A549 treated with AZD2906 at 1 μM for 4 hours (cell line): ENCODE measurements at places on chromosomes 4 and X. TPM values are rescaled to one million over a fixed set of nuclear protein-coding genes. Genes with fewer than 3 reads are reported as not detected.

ZFX gene
- 6.5 to 11.0 TPM (median 7.3 TPM) in 5 replicates for total RNA-seq

NHS gene
- total RNA-seq, result 1.8 to 2.6 TPM (median 2.1 TPM) in 5 replicates

CACNA1F gene
- total RNA-seq, result not detected in 5 replicates

TMPRSS11F gene
- total RNA-seq, result not detected in 5 replicates

CXCL9 gene
- total RNA-seq, result not detected in 5 replicates

ETDB gene
- not detected in 5 replicates for total RNA-seq

GABRG1 gene
- not detected in 5 replicates for total RNA-seq

DUX4 gene
- total RNA-seq, result not detected in 5 replicates

CXCL5 gene
- total RNA-seq, result 26.7 to 32.8 TPM (median 31.0 TPM) in 5 replicates

GAGE2A gene
- total RNA-seq, result not detected in 5 replicates

KIF4A gene
- 24.0 to 28.4 TPM (median 26.4 TPM) in 5 replicates for total RNA-seq

KLKB1 gene
- not detected in 5 replicates for total RNA-seq

CT47A1 gene
- not detected in 5 replicates for total RNA-seq

POU3F4 gene
- total RNA-seq, result not detected in 5 replicates

FAM9C gene
- total RNA-seq, result 0.01 to 0.05 TPM in 2 of 5 replicates, not detected in the others

REPS2 gene
- total RNA-seq, result 0.73 to 1.8 TPM (median 1.3 TPM) in 5 replicates

PNMA6A gene
- 4.0 to 5.4 TPM (median 5.0 TPM) in 5 replicates for total RNA-seq

RPGR gene
- 13.8 to 17.9 TPM (median 14.7 TPM) in 5 replicates for total RNA-seq

GDI1 gene
- total RNA-seq, result 94.0 to 113 TPM (median 102 TPM) in 5 replicates

PDE6B gene
- not detected in 5 replicates for total RNA-seq

NALF2 gene
- total RNA-seq, result 5.4 to 6.1 TPM (median 5.5 TPM) in 5 replicates

GPC4 gene
- 0.01 to 0.05 TPM (median 0.04 TPM) in 5 replicates for total RNA-seq

RAI2 gene
- 0.14 to 0.21 TPM (median 0.17 TPM) in 5 replicates for total RNA-seq
